ENCODE measurements at places on chromosomes 2 and 18. TPM values are rescaled to one million over a fixed set of nuclear protein-coding genes. Genes with fewer than 3 reads are reported as not detected.

EHBP1 gene
- polyA plus RNA-seq = 30.7 TPM

DLX2 gene
- 1.1 TPM for polyA plus RNA-seq

ANKRD62 gene
- 0.01 TPM for polyA plus RNA-seq

GNLY gene
- 13.1 TPM for polyA plus RNA-seq

REG3A gene
- 1.4 TPM for polyA plus RNA-seq

MYL1 gene
- polyA plus RNA-seq = 10.9 TPM
